IPS DF 19.7 (cell line): ENCODE measurements at places on chromosomes 1 and 21.
A peak's percentile ranks its signal among the peaks of the same experiment; 100 is the strongest.

- DNase-seq, result no peak
These were observed 19.5 kb upstream of the PADI3 start for GRCh38 chr1:17229379-17229778.

DNA sequence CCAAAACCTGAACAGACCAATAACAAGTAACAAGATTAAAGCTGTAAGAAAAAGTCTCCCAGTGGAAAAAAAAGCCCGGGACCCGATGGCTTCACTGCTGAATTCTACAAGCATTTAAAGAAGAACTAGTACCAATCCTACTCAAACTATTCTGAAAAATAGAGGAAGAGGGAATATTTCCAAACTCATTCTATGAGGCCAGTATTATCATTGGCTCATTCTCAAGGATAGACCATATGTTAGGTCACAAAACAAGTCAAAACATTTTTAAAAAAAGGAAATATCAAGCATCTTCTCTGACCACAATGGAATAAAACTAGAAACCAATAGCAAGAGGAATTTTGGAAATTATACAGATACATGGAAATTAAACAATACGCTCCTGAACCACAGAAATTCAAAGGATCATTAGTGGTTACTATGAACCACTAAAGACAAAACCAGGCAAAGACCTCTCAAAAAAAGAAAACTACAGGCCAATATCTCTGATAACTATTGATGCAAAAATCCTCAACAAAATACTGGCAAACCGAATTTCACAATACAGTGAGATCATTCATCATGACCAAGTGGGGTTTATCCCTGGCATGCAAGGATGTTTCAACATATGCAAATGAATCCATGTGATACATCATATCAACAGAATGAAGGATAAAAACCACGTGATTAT lies 13.9 kb upstream of the IL20 start:
- DNase-seq, result no peak

DNA sequence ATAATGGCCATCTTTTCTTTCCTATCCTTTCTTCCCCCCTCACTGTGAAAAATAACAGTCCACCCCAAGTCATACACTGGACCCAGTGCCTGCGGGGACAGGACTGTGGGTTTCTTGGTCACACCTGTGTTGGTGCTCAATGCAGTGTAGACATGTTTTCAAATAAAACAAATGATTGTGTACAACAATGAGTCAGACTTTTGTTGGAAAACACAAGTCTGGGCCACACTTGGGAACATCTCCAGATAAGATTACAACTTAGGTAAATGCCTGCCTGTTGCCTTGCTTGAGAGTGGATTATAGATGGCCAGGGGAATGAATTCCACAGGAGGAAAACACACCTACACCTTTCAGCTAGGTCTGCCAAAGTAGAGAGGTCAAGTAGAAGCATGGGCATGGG lies 34.1 kb downstream of the PDPN start:
- DNase-seq, result no peak

GRCh38 chr1:37647281-37647680 lies 12.6 kb upstream of the RSPO1 start:
- no peak for DNase-seq

DNA sequence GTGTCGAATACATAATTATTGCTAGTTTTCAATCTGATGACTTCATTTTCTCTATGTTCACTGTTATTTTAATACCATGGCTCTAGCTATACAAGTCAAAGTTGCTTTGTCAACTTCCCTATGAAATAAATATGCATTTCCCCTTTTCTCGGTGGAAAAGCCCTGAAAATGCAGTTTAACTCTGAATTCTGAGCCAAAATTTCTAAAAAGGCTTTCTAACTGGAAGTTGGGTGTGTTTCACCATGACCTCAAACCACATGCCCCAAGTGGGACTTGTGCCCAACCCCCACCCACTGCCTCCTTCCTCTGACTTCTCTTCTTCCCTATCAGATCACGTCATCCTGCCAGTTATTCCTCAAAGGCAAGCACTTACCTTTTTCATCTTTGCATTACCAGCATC lies 8.9 kb downstream of the MKNK1 start:
- DNase-seq, result no peak

GRCh38 chr1:154353460-154353904 lies 28.2 kb downstream of the ATP8B2 start:
- DNase-seq, result no peak

GRCh38 chr1:67298762-67299161 lies 8.9 kb upstream of the IL12RB2 start:
- no peak for DNase-seq

DNA sequence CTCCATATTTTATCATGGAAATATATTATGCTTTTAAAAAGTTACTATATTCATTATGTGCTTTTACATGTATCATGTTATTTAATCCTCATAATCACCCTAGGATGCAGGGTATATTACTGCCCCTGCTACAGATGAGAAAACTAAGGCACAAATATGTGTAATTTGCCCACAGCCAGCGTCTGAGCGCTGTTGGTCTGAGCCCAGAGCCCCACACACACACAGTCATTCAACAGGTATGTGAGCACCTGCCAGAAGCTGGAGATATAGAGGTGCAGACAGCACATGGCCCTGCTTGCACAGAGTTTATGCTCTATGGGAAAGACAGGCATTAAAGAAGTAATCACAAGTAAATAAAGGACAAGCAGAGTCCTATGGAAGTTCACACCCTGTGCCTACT lies 49.8 kb upstream of the SEC16B start:
- DNase-seq, result no peak

GRCh38 chr1:24890887-24891286 lies 39.2 kb downstream of the RUNX3 start:
- DNase-seq, result no peak

DNA sequence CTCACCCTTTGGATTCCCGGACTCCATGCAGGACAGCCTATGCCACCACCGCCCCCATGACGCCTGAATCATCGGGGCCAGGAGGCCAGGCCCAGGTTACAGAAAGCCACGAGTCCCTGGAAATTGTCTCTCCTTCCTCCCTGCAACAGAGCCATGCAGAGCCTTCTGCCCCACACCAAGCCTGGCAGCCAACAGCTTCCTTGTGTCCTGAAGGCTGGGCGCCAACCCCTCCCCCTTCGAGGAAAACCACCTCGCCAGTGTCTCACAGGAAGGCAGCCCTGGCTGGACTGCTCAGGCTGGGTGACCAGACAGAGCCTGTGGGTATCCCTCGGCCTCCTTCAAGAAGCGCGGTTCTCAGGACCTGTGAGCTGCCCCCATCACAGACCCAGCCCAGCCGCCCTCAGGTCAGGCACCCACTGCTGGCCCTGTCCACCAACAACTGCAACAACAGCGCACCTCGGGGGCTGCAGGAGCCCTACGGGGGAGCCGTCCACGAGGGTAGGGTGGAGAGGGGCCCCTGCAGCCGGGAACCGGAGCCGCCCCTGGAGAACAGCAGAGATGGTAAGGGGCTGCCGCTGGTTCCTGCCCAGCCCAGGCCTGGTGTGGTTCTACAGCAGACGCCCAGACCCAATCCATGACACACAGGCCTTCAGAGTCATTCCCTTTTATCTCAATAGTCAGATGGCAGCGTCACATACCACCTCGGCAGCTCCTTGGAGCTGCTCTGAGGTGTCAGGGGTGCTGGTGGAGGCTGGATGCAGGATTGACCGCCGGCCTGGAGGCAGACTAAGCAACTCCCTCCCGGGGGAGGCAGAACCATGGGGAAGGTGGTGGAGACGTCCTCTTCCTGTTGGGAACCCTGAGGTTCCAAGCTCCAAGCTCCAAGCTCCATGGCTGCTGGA lies 23.7 kb downstream of the KIAA1614 start:
- DNase-seq, result no peak

GRCh38 chr1:21869620-21870121 lies 57.6 kb downstream of the LDLRAD2 start:
- no peak for DNase-seq

- no peak for DNase-seq
These were observed 11.4 kb downstream of the DOCK7 start for GRCh38 chr1:62676611-62677356.

- no peak for DNase-seq
These were observed 886.9 kb downstream of the AMY1C start for GRCh38 chr1:104636581-104636980.

DNA sequence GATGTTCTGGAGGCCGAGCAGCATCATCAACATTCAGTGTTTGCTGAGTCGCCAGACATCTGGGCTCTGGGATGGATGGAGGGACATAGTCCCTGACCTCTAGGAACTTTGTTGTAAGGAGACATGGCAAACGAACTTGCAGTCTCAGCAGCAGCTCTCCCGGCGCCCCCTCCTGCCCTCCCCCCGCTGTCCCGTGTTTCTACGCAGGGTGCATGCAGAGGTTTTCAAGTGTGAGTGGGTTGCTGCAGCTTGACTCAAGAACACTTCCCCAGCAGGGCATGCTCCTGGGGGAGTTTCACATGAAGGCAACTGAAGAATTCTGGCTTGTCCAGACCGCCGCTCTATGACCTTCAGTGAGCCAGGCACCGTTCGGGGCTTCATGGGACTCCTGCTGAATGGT lies 121.9 kb downstream of the CAMTA1 start:
- no peak for DNase-seq

DNA sequence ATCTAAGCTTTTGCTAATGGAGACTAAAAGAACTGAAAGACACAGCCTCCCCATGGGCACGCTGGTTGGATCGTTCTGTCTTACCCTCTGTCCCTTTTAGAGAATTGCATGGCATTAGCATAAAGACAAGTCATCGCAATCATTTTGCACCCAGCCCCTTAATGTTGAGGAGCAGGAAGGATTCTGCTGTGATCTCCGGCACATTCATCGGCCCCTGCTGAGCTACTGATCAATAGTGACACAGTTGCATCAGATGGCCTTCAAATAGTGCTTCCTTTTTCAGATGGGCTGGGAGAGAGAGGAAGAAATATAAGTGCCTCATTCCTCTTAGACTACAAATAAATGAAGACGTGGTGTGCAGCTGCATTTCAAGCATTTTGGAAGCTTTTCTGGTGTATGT lies 75.4 kb downstream of the NOS1AP start:
- peak; percentile 54 for DNase-seq

GRCh38 chr1:201506557-201507359 lies at the start of gene CSRP1:
TSS of gene CSRP1 (minus strand) at chr1:201507123. CDS start at chr1:201496303, 10,820 bp downstream.
- no peak for DNase-seq

- no peak for DNase-seq
These were observed 44.2 kb downstream of the OSBPL9 start for GRCh38 chr1:51661081-51661518.

- no peak for DNase-seq
These were observed 933 bp downstream of the C1orf35 start for GRCh38 chr1:228101994-228102790.

DNA sequence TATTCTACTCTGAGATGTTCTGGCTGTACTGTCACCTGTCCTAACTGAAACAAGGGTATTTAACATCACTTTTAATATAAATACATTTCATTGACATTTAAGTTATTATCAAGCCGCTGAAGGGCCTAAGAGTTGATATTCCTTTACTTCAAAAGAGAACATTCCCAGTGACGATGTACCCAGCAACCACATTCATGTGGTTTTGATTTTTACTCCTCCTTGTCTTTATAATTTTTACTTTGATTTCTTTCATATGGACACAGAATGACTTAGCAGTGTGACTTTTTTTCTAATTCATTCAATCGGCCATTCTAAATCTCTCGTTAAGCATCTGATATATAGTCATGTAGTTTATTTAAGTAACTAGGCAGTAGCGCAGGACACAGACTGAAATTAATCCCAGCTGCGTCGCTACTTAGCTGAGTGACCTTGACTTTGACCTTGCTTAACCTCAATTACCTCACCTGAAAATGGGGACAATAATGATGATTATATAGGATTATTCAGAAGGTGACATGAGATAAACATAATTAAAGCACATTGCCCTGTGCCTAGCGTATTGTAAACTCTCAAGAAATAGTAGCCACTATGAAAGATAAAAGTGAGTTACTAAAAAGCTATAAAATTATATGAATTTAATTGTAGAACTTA lies 476.6 kb downstream of the SETD4 start:
- no peak for DNase-seq

- no peak for DNase-seq
These were observed 9.7 kb downstream of the HMGN1 start for GRCh38 chr21:39339231-39339630.

DNA sequence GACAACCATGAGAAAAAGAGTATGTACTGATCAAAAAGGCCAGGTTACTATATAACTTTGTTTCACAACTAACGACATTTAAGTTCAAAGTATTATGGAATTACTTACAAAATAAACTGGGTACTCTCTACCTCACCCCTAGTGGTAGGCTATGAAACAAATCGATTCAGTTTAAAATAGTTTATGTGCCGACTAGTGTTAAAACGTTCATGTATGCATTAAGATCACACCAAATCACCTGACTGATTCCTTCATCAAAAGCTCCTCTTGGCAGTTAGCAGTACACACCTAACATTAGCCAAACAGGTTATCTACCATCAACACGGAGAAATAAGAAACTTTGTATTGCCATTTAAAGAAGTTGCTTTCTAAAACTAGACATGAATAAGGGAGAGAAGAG lies 137.1 kb downstream of the AKT3 start:
- DNase-seq, result no peak
